ENCODE measurements at places on chromosomes 1 and 21. TPM values are rescaled to one million over a fixed set of nuclear protein-coding genes. Genes with fewer than 3 reads are reported as not detected.

DNA sequence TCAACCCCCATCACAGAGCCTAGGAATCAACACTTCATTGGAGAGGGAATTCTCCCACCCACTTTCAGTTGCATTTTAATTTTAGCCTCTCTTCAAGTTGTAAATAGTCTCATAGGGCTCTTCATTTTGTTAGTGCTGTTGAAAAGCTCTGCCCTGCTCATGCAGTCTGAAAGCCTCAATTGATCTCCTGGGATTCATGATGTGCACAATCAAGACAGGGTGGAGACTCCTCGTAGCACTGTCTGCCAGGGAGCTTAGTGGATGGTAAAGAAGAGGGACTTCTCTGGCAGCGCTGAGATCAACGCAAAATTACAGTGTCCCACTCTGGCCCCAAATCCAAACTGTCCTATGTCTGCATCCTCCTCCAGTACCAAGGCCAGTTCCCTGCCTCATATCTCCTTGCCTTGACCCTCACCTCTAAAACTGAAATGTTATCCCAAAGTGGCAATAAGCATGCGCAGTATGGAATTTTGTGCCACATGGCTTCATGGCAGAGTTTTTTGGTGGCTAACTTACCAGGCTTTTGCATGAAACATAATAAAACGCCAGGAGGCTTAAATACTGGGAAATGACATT, 282.2 kb downstream of the CACNA1E start:
- no peaks in the 10 kb centered on the region for H3K4me1 ChIP-seq
- no peak overlapping the region for H3K27ac ChIP-seq
- no peaks in the 10 kb centered on the region for H3K36me3 ChIP-seq
- no peak overlapping the region for H3K4me3 ChIP-seq
- no peak for DNase-seq

- no peak overlapping the region for H3K27ac ChIP-seq
- H3K4me3 ChIP-seq, result no peak overlapping the region
- no peaks in the 10 kb centered on the region for H3K27me3 ChIP-seq
- H3K4me1 ChIP-seq, result no peaks in the 10 kb centered on the region
Observed at GRCh38 chr1:217564833-217565232, 66.1 kb downstream of the GPATCH2 start.

GRCh38 chr1:2166254-2166653, 28.3 kb downstream of the FAAP20 start:
- no peaks in the 10 kb centered on the region for H3K27me3 ChIP-seq
- no peak overlapping the region for H3K27ac ChIP-seq
- H3K4me1 ChIP-seq, result no peaks in the 10 kb centered on the region
- H3K36me3 ChIP-seq, result no peaks in the 10 kb centered on the region

- H3K27me3 ChIP-seq, result no peaks in the 10 kb centered on the region
- H3K27ac ChIP-seq, result no peak overlapping the region
- no peaks in the 10 kb centered on the region for H3K36me3 ChIP-seq
Observed at GRCh38 chr1:72915581-72915980, 633.2 kb upstream of the NEGR1 start.

GRCh38 chr1:168911370-168911769, 182.4 kb upstream of the DPT start:
- DNase-seq, result no peak
- H3K27ac ChIP-seq, result no peak overlapping the region
- no peaks in the 10 kb centered on the region for H3K27me3 ChIP-seq
- no peaks in the 10 kb centered on the region for H3K4me1 ChIP-seq
- no peak overlapping the region for H3K4me3 ChIP-seq

GRCh38 chr1:24586970-24587820, 31.3 kb downstream of the NCMAP start:
- H3K4me3 ChIP-seq, result no peak overlapping the region
- peak; percentile 73 for DNase-seq
- no peak overlapping the region for H3K27ac ChIP-seq
- H3K36me3 ChIP-seq, result no peaks in the 10 kb centered on the region
- H3K4me1 ChIP-seq, result no peaks in the 10 kb centered on the region
- peaks cover 6% of the 10 kb centered on the region for H3K27me3 ChIP-seq

Gene KCNE2
- 0.31 TPM for total RNA-seq

Gene AMY1A
- not detected for total RNA-seq

Gene GUCA2A
- not detected for total RNA-seq

Gene KPRP
- total RNA-seq, result not detected

Gene CCDC190
- not detected for total RNA-seq
